ENCODE measurements at places on chromosomes 5 and 9.
A peak's percentile ranks its signal among the peaks of the same experiment; 100 is the strongest.

GRCh38 chr5:103408408-103408807 lies 149.8 kb downstream of the MACIR start:
- no peak overlapping the region for H3K27ac ChIP-seq
- H3K27me3 ChIP-seq: peaks cover 13% of the 10 kb centered on the region
- no peaks in the 10 kb centered on the region for H3K36me3 ChIP-seq
- no peaks in the 10 kb centered on the region for H3K4me1 ChIP-seq
- DNase-seq: no peak

DNA sequence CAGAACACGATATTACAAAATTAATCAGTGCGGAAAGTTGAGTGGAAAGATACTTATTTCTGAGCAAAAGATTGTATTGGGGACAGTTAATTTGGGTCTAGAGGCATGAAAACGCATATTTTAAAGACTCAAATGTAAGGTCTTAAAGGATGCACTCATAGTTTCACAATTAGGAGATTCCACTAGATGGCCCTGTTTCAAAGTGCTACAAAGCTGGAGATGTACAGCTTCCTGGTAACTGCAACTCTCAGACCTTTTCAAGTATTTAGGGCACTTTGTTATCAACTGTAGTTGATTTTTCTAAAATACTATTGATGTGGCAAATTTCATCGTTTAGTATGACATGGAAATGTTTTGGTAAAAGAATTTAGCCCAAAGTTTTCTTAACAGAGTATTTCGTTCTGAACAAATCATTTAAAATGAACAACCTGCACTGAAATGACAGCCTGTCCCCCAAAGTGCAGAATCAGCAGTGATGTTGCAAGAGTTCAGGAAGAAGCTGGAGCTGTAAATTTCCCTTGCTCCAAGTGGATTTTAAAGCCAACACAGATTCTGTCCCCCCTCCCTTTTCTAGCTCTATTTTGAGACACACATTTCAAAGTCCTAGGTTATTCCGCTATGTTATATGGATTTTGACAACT lies 16.2 kb upstream of the NDUFB6 start:
- no peak for DNase-seq
- H3K4me1 ChIP-seq: no peaks in the 10 kb centered on the region
- H3K4me3 ChIP-seq: no peak overlapping the region
- H3K36me3 ChIP-seq: no peaks in the 10 kb centered on the region
- H3K27ac ChIP-seq: no peak overlapping the region
- peaks cover 22% of the 10 kb centered on the region for H3K27me3 ChIP-seq

DNA sequence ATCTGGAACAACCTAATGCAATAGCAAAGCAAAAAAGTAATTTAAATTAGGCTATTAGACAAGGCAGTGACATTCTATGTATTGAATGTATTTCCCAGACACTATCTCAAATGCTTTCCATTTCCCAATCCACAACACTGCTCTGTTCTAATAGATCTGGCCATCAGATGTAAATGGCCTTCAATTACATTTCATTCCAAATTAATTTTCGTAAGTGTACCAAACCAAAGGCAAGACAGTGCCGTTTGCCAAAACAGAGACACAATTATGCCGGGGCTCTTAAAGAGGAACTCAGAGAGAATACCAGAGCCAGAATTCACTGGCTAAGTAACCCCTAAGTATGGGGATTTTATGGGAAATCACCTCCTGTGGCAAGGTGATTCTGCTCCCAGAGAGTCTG lies 63.1 kb downstream of the GNAQ start:
- DNase-seq: no peak
- H3K4me1 ChIP-seq: peaks cover 53% of the 10 kb centered on the region
- no peaks in the 10 kb centered on the region for H3K27me3 ChIP-seq
- H3K4me3 ChIP-seq: no peak overlapping the region
- peaks cover 21% of the 10 kb centered on the region for H3K36me3 ChIP-seq

DNA sequence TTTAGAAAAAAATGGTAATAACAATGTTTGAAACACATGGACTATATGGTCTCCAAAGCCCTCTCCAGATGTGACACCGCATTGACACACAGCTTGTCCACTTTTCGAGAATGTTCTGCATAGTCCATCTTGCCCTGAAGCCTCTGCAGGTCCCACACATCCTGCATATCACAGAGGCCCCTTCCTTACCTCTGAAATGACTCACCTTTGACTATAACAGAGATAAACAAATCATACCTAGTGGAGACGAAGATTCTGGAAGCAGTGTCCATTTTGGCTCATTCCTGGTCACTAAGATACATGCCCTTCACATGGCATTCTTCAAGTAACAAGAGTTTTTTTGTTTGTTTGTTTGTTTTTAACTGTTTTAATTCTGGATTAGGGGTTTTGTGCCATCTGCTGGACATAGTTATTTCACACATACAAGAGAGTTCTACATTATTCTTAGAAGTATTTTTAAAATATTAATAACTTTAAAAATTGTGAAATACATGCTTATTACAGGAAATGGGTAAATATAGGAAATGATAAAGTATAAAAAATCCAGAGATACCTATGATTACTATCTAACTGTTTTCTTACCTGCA lies 5.1 kb downstream of the ARL14EPL start:
- H3K4me1 ChIP-seq: peaks cover 16% of the 10 kb centered on the region
- DNase-seq: no peak
- no peak overlapping the region for H3K4me3 ChIP-seq
- H3K27me3 ChIP-seq: peaks cover 2% of the 10 kb centered on the region
- no peaks in the 10 kb centered on the region for H3K36me3 ChIP-seq

DNA sequence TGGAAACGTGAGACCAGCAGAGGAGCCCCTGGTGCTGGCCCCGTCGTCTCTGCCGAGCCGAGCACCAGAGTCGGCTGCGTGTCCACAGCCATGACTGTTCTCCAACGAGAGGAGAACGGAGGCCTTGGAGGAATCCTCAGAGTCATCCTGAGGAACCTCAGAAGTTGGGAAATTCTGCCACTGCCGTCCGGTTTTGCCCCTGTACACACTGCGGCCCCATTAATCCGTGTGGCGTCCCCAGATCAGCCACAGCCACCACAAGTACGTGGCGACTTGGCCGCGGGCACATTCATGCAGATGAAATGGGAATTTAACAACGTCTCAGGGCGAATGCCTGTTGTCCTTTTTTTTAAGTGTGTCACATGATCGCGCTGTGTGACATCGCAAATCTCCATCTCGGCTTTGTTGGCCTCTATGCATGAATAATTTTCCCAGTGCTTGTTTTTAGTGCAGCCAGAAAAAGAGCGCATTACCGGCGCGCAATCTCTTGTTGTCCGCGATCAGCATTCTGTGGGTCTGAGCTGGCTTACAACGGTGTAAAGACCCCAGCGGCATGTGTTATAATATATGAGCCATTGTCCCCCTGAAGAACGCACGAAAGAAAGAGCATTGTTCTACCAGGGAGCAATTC lies 323.0 kb upstream of the IRX4 start:
- H3K36me3 ChIP-seq: no peaks in the 10 kb centered on the region
- DNase-seq: no peak
- peaks cover 23% of the 10 kb centered on the region for H3K27me3 ChIP-seq
- H3K4me3 ChIP-seq: no peak overlapping the region

DNA sequence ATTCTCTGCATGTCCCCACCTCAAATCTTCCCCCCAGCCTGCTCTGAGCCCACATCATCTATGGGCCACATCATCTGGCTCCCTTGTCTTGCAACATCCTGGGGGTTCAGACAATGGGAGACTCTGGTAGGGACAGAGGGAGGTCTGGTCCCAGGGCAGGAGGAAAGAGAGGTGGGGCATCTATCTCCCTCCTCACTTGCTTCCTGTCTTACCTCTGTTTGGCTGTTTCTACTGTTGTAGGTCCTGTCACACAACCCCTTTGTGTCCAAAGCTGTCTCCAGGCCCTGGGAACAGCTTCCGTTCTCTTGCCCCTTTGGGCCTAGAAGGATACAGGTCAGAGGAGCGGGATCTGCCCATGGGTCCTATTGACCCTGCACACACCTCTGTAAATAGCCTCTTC lies 227.2 kb downstream of the NSG2 start:
- DNase-seq: no peak
- no peaks in the 10 kb centered on the region for H3K36me3 ChIP-seq
- no peak overlapping the region for H3K27ac ChIP-seq
- no peaks in the 10 kb centered on the region for H3K4me1 ChIP-seq

DNA sequence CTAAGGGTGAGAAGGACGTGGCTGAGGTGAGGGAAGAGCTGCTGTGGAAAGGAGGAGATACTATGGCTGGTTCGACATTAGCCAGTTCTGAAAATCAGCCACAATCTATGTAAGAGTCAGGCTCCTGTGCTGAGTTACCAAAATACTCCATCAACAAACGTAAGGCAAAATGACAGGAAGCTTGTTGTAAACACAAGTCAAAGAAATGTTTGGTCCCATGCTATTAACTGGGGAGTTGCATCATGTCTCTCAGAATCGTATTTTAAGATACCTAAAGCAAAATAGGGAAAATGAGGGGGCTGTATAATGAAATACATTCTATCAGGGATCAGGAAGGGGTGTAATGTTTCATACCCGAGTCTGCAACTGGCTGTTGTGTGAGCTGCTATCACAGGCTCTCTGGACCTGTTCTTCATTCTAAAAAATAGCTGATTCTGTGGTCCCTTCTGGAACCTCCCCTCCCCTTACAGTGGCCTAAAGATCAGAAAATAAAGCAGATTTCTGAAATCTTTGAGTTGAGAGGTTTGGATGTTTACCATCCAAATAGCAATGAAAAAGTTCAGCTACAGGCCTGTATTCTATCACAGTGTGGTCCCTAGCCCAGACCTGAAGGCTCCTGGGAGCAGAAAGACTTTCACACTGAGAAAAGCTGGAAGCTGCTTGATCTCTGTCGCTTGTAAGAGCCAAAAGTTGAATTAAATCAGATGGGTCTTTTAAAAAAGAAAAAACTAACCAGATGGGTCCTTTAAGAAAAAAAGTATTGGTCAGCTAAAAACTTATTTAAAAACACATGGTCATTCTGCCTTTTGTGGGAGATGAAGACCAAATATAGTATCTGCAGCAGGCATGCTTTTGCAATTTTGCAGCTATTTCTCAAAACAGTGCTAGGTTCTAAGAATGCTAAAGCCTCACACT lies 97.8 kb upstream of the SMC5 start:
- no peak overlapping the region for H3K4me3 ChIP-seq
- no peaks in the 10 kb centered on the region for H3K27me3 ChIP-seq
- H3K4me1 ChIP-seq: no peaks in the 10 kb centered on the region
- DNase-seq: no peak
- H3K27ac ChIP-seq: no peak overlapping the region

- H3K4me3 ChIP-seq: no peak overlapping the region
- no peaks in the 10 kb centered on the region for H3K4me1 ChIP-seq
- H3K36me3 ChIP-seq: no peaks in the 10 kb centered on the region
Observed at GRCh38 chr5:135873831-135874230, 21.8 kb downstream of the IL9 start.

GRCh38 chr5:140647042-140647419 lies 399 bp downstream of the NDUFA2 start:
- H3K4me1 ChIP-seq: peaks cover 65% of the 10 kb centered on the region
- peak overlapping the region; percentile 99 for H3K4me3 ChIP-seq
- DNase-seq: no peak
- no peaks in the 10 kb centered on the region for H3K27me3 ChIP-seq
- H3K27ac ChIP-seq: peak overlapping the region; percentile 99

GRCh38 chr5:131264451-131265099 lies 722 bp downstream of the CDC42SE2 start:
- peak; percentile 58 for DNase-seq
- peaks cover 64% of the 10 kb centered on the region for H3K4me1 ChIP-seq
- H3K27me3 ChIP-seq: no peaks in the 10 kb centered on the region
- peaks cover 1% of the 10 kb centered on the region for H3K36me3 ChIP-seq
- peak overlapping the region; percentile 93 for H3K27ac ChIP-seq

DNA sequence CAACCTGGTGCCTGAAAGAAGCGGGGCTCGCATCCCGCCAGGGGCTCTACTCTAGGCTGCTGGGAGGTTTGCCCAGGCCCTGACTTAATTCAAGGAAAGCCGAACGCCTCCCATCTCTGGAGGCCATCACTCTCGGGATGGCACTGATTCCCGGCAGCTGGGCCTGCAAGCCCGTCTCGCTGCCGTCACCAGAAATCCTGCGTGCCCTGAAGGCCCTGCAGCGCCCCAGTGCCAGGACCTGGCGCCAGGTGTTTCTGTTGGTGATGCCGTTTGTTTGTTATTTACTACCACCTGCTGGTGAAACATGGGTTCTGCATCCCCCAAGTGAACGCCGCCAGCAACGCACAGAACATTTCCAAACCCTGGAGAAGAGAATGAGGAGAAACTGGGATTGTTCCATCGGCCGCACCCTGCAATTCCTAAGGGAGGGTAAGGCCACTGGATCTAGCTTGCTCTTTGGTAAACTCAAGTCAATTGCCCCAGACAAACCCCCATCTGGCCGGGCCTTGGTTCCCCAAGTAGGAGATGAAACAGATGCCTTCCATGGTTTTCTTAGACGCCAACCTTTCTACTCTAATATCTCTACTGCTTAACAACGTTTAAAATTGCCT lies 77.9 kb downstream of the AK8 start:
- peaks cover 37% of the 10 kb centered on the region for H3K27me3 ChIP-seq
- no peaks in the 10 kb centered on the region for H3K4me1 ChIP-seq
- H3K27ac ChIP-seq: no peak overlapping the region
- H3K4me3 ChIP-seq: no peak overlapping the region
- H3K36me3 ChIP-seq: no peaks in the 10 kb centered on the region
- peak; percentile 58 for DNase-seq

DNA sequence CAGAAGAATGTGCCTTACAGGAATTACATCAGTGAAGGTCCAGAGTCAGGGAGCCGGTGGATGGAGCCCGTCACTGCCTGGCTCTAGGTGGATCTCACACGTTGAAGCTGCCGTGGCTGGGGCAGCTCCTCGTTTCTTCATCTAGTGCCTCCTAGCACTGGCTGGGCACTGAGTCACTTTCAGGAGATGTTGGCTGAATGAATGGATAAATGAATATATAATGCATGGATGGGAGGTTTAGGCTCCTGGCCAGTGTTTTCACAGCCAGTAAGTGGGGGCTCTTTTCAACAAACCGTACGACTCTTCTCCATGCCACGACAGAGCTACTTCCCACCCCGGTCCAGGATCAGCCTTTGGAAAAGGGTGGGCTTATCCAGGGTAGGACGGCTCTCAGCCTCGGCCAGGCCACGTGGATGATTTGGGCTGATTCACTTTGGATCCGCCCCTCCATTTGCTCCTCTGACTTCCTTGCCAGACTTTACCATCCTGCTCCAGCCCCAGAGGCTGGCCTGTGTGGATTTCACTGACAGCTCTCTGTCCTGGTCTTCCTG lies 1.3 kb upstream of the SH3PXD2B start:
- peaks cover 5% of the 10 kb centered on the region for H3K27me3 ChIP-seq
- H3K36me3 ChIP-seq: no peaks in the 10 kb centered on the region
- peaks cover 17% of the 10 kb centered on the region for H3K4me1 ChIP-seq
- H3K4me3 ChIP-seq: peak overlapping the region; percentile 94
- H3K27ac ChIP-seq: no peak overlapping the region
- no peak for DNase-seq

GRCh38 chr5:90606539-90606938 lies 47.9 kb downstream of the ADGRV1 start:
- H3K4me1 ChIP-seq: no peaks in the 10 kb centered on the region
- no peak overlapping the region for H3K4me3 ChIP-seq
- peaks cover 36% of the 10 kb centered on the region for H3K27me3 ChIP-seq
- H3K27ac ChIP-seq: no peak overlapping the region
- no peaks in the 10 kb centered on the region for H3K36me3 ChIP-seq

Measured in naive thymus-derived CD8-positive, alpha-beta T cell (primary cell).